ENCODE measurements at places on chromosomes 5 and 9.

DNA sequence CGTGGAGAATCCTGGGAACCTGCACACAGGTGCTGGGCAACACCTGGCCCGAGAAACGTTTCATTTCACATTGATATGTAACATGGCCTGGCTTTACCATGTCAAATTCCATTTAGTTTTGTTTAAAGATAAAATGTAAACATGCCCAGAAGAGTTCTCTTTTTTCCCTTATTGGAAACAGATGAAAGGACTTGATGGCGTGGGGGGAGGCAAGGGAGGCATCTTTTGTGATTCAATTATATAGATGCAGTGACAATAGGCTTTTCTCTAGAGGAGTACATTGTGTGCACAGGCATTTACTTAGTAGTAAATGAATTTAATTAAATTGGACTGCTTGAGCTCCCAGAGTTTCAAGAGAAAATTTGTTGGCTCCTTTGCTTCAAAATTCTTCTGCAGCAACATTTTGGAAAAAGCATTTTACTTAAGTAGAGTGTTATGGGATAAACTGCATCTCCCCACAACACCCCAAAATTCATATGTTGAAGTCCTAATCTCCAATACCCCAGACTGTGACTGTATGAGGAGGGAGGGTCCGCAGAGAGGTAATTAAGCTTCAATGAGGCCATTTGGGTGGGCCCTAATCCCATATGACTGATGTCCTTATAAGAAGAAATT is 254.3 kb upstream of the NFIL3 start:
- DNase-seq: no peak

GRCh38 chr9:130845901-130846481 is 10.9 kb downstream of the ABL1 start:
- DNase-seq: no peak

DNA sequence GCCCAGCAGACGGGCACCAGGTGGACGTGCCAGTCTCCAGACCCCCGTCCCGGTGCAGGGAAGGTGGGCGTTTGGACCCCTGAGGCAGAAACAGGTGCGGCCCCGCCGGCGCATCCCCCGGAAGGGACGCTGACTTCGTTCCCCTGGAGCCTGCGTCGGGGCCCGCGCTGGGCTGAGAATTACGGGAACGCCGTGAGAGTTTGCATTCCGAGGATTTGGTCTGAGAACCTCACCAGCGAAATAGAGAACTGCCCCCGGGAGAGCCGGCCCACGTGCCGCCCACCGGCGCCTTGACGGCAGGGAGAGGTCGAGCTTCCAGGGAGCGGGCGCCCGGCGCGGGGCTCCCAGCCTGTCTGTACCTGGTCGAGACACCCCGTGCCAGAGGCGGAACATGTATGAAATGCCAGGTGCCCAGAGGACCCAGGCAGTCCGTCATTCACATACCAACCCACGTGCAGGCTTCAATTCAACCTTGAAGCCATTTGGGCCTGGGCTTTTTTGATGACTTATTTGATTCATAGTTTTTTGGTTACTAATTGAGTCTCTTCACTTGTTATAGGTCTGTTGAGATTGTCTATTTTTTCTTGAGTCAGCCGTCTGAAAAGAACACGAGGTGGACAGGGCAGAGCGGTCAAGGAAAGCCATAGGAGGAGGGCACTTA is 877 bp upstream of the CAMSAP1 start:
- no peak for DNase-seq

- DNase-seq: no peak
These were observed 21.3 kb downstream of the WWC1 start for GRCh38 chr5:168312606-168313295.

- DNase-seq: no peak
These were observed 5.9 kb upstream of the ERAP2 start for GRCh38 chr5:96870094-96871026.

- DNase-seq: no peak
These were observed 29.5 kb downstream of the TGFBI start for GRCh38 chr5:136058039-136058971.

DNA sequence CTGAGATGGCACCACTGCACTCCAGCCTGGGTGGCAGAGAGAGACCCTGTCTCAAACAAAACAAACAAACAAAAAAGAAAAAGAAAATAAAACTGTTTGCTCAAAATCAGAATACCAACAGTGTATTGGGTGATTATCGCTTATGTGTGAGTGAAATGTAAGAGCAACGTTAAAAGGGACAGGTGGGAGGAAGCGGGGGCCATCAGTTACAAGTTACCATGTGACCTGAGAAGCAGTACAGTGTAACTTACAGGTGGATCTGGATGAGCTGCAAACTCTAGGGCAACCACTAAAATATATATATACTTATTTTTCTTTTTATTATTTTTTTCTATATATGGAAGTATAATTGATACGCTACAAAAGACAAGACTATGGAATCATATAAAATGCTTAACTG is 93.4 kb downstream of the KCNT1 start:
- no peak for DNase-seq

DNA sequence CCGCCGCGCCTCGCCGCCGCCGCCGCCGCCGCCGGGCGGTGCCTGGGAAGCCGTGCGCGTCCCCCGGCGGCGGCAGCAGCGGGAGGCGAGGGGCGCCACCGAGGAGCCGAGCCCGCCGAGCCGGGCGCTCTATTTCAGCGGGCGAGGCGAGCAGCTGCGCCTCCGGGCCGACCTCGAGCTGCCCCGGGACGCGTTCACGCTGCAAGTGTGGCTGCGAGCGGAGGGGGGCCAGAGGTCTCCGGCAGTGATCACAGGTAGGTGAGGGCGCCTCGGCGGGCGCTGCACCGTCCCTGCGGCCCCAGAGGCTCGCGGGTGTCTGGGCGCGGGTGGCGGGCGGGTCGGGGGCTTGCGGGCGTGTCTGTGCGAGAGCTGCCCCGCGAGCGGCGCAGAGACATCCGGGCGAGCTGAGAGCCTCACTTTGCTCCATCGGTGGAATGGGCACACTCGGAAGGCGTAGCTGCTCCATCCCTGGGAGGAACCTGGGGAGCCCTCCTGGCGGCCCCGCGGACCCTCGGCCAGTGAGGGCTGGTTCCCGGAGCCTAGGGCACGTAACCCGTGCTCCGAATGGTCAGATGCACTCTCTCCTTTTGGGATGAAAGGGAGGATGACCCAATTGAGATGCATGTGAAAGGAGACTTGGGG is 864 bp downstream of the PAPPA start:
- no peak for DNase-seq

DNA sequence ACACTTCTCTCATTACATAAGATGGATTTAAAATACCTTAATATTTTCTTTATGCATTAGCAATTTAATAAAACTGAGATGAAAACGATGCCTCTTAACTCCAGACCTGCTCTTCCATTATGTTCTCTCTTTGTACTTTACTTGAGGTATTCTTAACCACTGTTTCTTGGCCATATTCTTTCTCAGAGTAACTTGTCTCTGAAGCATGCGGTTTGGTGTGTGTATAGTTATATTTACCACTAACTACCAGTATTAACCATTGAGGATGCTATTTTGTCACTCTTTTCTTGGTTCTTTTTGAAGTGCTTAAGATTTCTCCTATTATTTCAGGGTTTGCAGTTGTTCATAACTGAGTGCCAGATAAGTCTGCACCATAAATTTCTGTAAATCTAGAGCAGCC is 17.9 kb downstream of the TMEM167A start:
- DNase-seq: no peak

GRCh38 chr5:137712139-137712667 is 23.7 kb downstream of the KLHL3 start:
- no peak for DNase-seq

DNA sequence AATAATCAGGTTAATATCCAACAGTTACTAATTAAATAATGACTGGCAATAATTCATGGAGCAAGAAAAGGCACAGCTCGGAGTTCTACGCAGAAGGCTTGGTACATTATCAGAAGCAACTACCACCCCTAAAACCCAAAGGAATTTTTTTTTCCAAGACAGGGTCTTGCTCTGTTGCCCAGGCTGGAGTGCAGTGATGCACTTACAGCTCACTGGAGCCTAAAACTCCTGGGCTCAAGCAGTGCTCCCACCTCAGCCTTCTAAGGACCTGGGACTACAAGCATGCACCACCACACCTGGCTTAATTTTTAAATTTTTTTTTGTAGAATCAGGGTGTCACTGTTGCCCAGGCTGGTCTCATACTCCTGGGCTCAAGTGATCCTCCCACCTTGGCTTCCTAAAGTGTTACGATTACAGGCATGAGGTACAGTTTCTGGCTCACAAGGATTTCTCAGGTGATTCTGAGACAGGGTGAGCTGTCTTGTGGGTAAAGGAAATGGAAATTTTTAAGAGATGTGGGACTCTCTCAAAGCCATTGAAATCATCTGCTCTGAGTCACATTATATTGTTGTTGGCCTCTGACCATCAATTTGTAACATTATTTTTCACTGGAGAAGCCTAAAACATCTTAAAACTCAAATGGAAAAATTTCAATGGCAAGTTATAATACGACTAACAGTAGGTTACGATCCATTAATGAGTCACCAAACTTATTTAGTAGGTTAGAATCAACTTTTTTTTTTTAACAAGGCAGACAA is 19.7 kb upstream of the HSDL2 start:
- DNase-seq: no peak

GRCh38 chr9:134502809-134503211 is 138.8 kb upstream of the COL5A1 start:
- DNase-seq: no peak

GRCh38 chr5:177132136-177133095 is 1.2 kb upstream of the NSD1 start:
- no peak for DNase-seq

- no peak for DNase-seq
These were observed 26.1 kb downstream of the HMGCR start for GRCh38 chr5:75363111-75363510.

DNA sequence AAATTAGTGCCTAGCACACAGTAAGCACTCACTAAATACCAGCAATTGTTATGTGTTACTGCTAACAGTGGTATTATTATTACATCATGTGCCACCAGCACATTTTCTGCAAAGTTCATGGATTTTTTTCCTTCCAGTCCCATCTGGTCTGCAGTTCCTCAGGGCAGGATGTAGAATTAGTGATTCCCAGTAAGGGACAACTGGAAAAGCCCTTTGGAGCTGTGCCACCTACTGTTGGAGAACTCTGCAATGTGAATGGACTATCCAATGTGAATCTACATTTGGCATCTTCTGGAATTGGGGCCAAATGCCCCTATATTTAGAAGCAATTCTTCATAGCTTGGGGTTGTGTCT is 154.0 kb downstream of the CDH6 start:
- no peak for DNase-seq

GRCh38 chr9:14315875-14316601 is 2.1 kb upstream of the NFIB start:
- no peak for DNase-seq

DNA sequence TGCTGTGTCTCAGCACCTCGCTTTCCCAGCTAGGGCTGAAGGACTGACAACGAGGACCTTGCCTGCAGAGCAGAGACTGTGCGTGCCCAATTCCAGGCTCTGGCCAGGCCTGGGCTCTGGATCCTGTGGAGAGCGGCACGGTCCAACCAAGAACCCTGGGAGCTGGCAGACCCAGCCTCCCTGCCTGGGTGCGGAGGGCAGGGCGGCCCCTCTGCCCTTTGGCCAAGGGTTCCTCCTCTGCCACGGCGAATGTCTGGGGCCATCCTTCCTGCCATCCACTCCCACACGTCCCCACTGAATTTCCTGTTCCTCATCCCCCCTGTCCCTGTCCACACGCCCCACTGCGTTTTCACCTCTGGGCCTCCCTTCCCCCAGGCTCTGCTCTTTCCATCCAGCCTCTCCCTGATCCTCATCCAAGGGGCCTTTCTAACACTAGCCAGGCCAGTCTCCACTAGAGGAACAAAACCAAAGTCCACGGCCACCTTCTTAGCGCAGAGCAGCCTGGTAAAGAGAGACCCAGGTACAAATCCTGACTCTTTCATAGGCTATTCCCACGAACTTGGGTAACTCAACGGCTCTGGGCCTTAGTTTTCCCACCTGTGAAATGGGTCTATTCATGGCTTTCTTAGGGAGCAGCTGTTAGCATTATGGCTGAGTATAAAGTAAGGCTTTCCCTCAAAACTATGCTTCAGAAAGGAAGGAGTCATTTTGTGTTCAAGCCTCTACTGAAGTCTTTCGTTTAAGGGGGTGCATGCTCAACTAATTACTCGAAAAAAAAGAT is 95.5 kb upstream of the PHYKPL start:
- no peak for DNase-seq

DNA sequence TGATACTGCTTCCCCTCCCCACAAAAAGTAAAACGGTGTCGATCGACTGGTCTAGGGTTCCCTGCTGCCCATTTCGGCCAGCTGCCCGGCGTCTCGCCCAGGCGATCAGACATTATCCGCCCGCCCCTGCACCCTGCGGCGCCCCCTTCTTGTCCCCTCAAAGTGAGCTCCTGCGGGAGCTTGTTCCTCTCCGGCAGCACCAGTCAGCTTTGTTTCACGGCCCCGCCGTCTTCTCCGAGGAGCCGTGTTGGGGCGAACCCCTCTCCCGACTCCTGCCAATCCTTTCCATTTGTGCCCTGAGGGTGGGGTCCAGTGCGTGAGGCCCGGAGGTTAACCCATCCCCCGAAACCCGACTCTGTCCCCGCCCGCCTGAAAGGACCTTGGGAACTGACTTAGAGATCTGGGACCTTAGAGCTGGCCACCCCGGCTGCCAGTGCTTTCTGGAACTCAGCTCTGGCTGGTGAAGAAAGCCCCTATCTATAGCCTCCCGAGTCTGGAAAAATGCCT is 518 bp downstream of the UBE2B start:
- DNase-seq: no peak

DNA sequence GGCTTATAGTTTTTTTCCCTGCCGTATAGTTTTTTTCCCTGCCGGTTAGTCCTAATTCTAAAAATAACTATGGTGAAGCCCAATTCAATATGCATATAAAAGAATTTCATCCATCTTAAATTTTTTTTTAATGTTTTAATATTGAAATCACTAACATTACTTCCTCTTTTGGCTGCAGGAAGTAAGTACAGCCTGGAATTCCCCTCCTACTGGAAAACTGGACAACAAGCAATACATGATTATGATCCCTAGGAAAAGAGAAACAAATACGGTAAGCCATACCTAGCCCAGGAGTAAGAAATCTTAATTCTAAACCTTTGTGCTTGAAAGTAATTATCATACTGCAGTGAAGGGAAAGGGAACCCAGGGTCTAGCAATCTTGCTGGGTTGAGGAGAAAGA is 119.0 kb downstream of the NR3C1 start:
- DNase-seq: no peak

GRCh38 chr5:36066540-36067210 is at the start of gene UGT3A2:
Gene UGT3A2 (minus strand): TSS chr5:36066882. CDS start chr5:36066789, 93 bp downstream.
- DNase-seq: no peak

DNA sequence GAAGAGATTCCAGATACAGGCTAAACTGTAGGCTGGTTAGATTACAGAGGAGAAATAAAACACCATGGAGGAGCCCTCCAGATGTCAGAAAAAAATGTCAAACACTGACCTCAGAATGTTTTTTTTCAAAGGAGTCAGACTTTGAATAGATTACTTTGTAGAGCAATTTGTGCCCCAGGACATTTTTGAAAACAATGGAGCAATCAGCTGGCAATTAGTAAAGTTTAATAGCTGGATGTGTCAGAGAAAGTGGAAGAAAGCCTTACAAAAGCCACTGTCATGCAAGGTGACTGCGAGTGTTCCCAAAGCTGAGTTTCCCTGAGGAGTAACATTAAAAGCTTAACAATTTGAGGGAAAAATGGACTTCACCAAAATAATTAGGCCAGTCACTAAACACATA is 417.8 kb upstream of the CTNND2 start:
- DNase-seq: no peak
